ENCODE measurements at places on chromosomes 16 and 17.
A peak's percentile ranks its signal among the peaks of the same experiment; 100 is the strongest.

GRCh38 chr16:4115949-4116318, 308 bp downstream of the ADCY9 start:
- DNase-seq = no peak

DNA sequence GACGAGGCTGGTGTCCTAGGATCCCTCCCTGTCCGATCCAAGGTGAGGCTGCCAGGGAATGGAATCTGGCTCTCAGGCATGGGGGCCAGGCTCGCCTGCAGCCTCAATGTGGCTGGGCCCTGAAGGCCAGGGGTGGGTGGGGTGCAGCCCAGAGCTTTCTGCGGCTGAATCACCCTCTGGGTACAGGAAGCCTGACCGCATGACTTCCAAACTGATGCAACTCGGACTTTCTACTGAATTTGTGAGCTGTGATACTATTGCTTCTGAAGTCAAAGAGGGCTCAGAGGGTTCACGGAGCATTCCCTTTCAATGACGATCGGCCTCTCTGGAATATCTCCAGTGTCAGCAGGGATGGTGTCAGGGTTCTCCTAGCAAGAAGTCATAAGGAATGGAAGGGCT, 123.7 kb downstream of the METRNL start:
- DNase-seq = peak; percentile 98

GRCh38 chr16:67181346-67181745, 2.4 kb downstream of the MATCAP1 start:
- no peak for DNase-seq

DNA sequence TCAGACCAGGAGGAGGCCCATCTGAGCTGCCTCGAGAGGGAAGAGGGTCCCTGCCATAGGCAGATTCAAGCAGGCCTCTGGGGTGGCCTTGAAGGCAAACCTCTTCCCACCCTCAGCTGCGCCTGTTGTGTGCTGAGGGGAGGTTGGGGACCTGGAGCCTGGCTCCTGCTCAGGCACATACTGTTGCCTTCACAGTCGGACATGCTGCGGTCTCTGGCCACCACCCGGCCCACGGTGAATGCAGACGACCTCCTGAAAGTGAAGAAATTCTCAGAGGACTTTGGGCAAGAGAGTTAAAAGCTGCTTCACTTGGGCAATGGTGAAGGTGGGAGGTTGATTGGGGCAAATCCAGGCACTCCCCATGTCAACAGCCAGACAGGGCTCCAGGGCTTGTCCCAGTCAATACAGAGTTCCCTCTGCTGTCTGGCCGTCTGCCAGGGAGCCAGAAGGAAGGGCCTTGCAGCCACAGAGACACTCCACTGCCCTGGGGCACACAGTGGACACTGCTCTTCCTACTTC, 6.3 kb downstream of the PDF start:
- DNase-seq = no peak

GRCh38 chr16:49547448-49547847, 173.8 kb downstream of the C16orf78 start:
- DNase-seq = no peak

DNA sequence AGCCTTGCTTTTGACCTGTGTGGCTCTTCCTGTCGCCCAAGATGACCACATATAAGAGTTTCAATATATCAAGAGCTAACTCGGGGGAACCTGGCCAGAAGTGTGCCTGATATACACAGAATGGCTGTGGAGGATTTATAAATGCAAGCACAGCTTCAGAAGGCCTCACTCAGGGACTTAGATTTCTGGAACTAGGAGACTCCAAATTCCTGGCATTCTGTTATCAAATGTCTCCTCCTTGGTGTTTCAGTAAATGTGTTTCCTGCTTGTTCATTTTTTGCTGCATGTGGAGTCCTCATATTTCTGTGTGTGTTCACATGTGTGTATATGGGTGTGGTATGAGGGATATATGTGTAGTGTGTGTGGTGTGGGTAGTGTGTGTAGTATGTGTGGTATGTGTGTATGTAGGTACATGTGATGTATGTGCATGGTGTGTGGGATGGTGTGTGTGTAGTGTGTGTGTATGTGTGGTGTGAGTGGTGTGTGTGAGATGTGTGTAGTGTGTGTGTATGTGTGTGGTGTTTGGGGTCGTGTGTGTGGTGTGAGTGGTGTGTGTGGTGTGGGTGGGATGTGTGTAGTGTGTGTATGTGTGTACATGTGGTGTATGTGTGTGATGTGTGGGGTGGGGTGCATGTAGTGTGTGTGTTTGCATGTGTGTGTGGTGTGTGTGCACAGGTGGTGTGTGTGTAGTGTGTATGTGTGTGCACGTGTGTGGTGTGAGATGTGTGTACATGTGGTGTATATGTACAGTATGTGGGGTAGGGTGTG, 981 bp upstream of the CD300H start:
- no peak for DNase-seq

- no peak for DNase-seq
Observed at GRCh38 chr16:14098081-14098480, 27.0 kb downstream of the MRTFB start.

DNA sequence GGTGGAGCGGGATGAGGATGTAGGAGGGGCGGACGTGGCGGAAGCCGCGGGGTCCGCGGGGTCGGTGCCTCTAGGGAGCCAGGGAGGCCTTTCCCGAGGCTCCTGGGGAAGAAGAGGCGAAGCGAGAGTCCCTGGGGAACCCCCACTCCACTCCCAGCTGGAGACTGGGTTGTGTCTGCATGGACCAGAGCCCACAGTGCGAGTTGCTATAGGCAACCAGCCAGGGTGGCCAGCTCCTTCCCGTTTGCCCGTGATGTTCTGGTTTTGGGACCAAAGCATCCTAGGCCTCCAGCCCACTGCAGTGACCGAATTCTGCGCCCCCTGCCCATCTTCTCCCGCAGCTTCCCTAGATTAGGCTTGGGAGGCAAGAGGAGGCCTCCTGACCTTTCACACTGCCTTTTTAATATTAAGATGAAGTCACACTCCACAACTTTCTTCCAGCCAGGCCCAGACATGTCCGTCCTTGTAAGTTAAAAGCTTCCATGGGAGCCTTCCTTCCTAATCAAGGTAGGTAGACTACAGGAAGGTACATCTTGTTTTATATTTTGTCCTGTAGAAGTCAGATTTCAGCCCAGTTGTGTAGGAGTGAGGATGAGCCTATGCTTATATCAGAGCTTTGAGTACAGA, 469 bp downstream of the AMZ2 start:
- DNase-seq = peak; percentile 61

- no peak for DNase-seq
Observed at GRCh38 chr17:36817483-36818048, 119.7 kb upstream of the LHX1 start.
